D721Med (cell line): ENCODE measurements at places on chromosomes 12 and 14.

GRCh38 chr12:75611041-75611440, 99.6 kb upstream of the KRR1 start:
- DNase-seq: no peak

DNA sequence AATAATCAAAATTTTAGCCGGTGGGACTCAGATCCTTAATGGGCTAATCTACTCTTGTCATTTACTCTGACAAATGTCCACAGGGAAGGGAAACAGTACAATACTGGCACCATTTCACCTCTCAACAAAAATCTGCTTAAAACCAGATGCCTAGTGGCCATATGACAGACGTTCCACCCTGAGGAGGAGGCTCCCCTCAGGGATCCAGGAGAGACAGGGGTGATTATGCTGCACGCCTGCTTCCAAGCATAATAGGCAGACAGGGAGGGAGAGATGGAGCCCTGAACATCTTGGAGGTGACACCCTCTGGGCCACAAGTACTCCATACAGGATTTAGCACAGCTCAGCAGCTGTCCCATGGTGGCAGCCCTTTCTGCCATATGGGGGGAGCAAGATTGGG, 24.8 kb upstream of the AKAP6 start:
- DNase-seq: no peak

DNA sequence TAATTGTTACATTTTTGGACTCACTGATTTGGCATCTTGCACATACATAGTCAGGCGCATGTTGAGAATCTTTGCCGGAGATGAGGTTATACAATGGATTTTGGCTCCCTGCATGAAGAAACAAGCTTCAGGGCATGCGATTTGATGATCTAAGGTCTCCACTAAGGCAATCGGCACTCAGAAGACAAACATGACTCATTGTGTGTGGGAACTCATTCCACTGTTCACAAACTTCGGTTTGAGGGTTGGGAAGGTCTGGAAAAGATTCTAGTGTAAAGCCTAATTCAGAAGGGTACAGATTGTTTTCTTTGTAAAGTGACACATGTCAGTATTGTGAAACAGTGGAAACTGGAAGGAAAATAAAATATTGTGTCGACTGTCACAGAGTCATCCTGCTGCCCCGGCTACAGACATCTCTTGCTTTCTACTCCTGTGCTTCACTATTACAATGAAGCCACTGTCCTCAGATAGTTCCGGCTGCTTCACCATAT, 192.6 kb upstream of the HMGA2 start:
- DNase-seq: no peak

DNA sequence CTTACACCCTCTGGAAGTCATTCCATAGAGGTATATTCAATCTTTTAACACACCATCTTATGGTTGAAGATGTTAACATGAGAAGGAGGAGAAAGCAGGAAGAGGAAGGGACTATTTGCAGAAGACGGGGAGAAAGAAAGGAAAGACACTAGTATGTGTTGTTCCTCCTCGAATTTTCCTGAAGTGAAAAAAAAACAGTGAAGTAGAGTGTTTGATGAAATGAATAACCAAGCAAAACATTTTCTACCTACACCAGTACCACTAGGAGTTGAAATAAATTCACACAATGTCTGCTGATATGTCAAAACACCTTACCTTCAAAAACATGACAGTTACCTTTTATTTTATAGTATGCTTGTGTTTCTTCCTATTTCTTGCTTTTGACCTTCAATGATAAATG, 1.4 kb upstream of the CNOT2 start:
- no peak for DNase-seq

- DNase-seq: no peak
Measured at GRCh38 chr12:22529281-22530060, 14.9 kb downstream of the C2CD5 start.

DNA sequence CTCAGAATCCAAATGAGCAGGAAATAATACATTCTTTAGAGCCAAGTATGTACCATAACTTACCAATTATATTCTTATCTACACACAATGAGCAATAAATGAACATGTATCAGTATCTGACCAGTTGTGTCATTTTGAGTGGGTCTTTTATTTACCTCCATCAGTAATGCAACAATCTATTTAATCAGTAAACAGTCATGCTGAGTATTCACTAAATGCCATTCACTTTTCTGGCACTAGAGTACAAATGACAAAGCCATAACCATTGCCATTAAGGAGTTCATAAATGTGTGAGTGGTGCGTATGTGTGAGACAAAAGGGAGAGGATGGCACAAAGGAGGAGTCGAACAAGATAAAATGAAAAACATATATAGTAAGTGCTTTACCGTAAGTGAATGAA, 1.5 kb upstream of the STRAP start:
- DNase-seq: no peak

GRCh38 chr12:131950182-131950913, 606 bp downstream of the EP400 start:
- no peak for DNase-seq

DNA sequence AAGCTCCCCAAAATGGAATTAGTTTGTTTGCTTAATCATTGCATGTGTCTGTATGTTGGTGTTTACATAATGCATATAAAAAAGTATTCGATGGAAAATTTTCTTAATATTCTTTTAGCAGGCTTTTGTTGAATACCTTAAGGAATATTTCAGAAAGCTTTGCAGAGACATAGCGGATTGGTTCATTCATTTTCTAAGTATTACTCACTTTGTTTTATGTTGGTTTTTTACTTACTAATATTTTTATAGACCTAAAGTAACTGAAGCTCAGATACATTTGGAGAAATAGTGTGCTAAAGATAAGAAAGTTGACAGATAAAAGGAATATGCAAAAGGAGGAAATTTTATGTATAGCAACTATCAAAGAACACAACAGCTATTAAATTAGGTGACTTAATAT, 191.0 kb downstream of the ERC1 start:
- DNase-seq: no peak

- DNase-seq: no peak
Measured at GRCh38 chr12:59472273-59472672, 123.6 kb upstream of the SLC16A7 start.

DNA sequence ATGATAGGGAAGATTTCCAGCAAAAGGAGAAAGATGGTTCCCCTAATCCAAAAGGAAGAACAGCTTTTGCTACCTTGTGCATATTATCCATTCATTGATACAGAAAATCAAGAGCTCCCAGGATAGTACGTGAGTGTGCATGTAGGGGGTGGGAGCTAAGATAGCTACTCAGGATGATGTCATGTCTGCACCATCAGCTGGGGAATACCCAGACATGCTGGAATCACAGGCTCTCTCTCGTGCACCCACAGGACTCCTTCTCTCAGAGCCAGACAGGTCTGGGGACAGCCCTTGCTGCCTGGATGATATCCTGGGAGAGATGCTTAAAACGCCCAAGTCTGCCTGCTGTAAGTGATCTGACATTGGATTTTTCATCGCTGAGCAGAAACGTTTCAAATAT, 38.9 kb downstream of the FOXN3 start:
- no peak for DNase-seq

DNA sequence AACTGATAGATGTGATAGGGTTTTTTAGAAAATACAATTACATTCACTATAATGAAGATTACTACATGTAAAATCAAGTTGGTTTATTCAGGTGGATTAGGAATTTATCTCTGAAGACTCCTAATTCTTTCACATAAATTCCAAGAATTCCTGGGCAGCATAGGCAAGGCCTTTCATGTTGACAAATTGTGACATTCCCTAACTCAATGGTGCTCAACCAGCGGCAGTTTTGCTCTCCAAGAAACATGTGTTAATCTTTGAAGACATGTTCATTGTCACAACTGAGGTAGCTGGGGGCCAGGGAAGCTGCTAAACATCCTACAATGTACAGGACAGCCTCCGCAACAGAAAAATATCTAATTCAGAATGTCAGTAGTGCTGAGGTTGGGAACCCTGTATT, 46.3 kb downstream of the PTPRQ start:
- no peak for DNase-seq

GRCh38 chr12:77033658-77034536, 31.5 kb downstream of the E2F7 start:
- no peak for DNase-seq

GRCh38 chr12:84912198-84913128, at the start of gene SLC6A15:
TSS of gene SLC6A15 (minus strand) at chr12:84912799. CDS start at chr12:84892120, 20,679 bp downstream.
- DNase-seq: no peak
